ENCODE measurements at places on chromosomes 1 and 21.

GRCh38 chr1:31230378-31230777 is 9.3 kb downstream of the NKAIN1 start:
- H3K27ac ChIP-seq, result no peak overlapping the region
- no peak for DNase-seq
- H3K4me1 ChIP-seq, result no peaks in the 10 kb centered on the region
- H3K36me3 ChIP-seq, result no peaks in the 10 kb centered on the region
- H3K4me3 ChIP-seq, result no peak overlapping the region

- DNase-seq, result peak; percentile 76
- H3K4me1 ChIP-seq, result peaks cover 49% of the 10 kb centered on the region
- H3K27me3 ChIP-seq, result no peaks in the 10 kb centered on the region
- H3K27ac ChIP-seq, result peak overlapping the region; percentile 89
- H3K4me3 ChIP-seq, result no peak overlapping the region
- peaks cover 6% of the 10 kb centered on the region for H3K36me3 ChIP-seq
These were observed 28.0 kb upstream of the EVA1B start for GRCh38 chr1:36351227-36351977.

DNA sequence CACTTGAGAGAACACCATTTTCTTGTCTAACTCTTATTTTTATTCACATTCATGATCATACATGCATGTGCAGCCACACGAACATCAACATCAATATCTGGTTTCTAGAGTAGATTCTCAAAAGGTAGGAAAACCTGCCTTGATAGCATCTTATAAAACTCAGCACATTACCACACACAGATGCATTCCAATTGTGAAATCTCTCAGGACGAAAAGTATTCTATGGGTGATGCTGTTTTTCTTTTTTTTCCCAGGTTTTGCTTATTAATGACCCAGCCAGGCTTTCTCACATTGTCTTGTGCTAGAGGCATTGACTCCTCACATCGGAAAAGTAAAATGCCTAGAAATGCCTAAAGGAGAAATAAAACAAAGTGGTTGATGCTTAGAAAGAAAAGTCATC is 562.8 kb downstream of the KIF26B start:
- H3K4me3 ChIP-seq, result no peak overlapping the region
- no peak overlapping the region for H3K27ac ChIP-seq
- H3K4me1 ChIP-seq, result no peaks in the 10 kb centered on the region
- H3K27me3 ChIP-seq, result no peaks in the 10 kb centered on the region

DNA sequence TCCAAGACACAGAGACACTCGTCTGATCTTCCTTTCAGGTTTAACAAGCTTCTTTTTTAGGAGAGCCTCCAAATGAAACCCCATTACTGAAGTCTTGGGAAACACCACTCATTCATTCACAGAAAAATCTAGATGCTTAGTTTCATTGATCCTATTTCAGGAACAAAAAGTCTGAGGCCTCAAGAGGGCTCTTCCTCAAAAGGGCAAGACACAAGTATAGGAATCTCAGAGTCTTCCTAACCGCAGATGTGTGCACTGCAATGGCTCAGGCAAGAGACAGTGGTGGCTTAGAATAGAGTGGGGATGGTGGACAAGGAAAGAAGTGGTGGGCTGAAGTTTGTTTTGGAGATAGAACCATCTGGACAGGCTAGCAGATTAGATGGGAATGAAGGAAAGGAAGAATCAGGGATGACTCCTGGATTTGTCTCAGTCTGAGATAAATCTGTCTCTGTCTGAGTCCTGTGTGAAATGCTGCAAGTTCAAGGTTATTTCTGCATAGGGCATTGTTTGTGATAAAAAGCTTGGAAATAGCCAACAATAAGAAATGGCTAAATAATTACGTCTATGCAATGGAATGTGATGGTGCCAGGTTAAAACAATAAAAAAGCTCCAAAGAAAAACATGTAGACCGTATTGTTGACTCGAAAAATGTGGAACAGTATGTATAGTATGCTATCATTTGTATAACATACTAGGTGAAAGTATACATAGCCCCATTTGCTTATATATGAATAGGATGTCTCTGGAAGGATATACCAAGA is 8.9 kb upstream of the CTSE start:
- H3K4me1 ChIP-seq, result peaks cover 32% of the 10 kb centered on the region
- no peak overlapping the region for H3K4me3 ChIP-seq
- peak; percentile 91 for DNase-seq
- no peaks in the 10 kb centered on the region for H3K36me3 ChIP-seq
- H3K27me3 ChIP-seq, result no peaks in the 10 kb centered on the region

Data from endothelial cell of umbilical vein (primary cell).